ENCODE measurements at places on chromosomes 1 and 21.

- DNase-seq, result no peak
These were observed 23.1 kb downstream of the SLC35A3 start for GRCh38 chr1:99992760-99993467.

DNA sequence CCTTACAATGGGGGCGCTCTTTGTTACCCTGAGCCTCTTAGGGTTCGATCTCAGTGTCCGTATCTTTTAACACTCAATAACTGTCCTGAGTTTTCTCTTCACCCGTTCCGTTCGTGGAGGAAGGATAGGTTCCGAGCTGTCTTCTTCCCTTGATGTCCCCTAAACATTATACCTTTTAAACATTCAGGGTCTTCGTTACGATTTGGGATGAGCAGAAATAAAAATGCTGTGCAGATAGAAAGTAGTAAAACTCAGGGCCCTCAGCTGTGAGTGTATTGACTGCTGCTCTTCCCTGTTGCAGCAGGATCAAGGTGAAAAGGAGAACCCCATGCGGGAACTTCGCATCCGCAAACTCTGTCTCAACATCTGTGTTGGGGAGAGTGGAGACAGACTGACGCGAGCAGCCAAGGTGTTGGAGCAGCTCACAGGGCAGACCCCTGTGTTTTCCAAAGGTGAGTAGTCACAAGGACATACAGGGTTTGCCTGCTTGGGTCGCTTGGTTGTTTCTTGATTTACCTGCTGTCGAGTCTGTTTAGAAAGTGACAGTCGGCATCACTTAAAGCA is 784 bp downstream of the RPL11 start:
- DNase-seq, result no peak

DNA sequence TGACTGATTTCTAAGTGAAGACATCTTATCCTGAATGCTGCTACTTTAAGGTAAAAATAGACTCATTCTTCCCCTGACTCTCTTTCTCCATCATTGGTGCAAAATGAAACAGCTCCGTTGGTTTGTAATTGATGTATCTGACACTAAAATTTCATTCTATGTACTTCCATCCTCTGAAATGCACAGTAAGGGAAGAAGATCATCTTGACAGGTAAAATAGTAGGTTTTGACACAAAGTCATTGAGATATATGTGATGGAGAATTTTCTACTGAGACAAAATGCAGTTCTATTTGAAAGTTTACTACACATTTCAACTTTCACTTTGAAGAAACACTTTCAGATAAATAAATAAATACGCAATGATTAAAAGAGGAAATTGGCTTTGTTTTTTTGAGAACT is 348.9 kb downstream of the SMYD3 start:
- no peak for DNase-seq

- DNase-seq, result no peak
These were observed 14.5 kb downstream of the AUNIP start for GRCh38 chr1:25844536-25845337.

GRCh38 chr1:32715901-32716311 is 13.3 kb upstream of the SYNC start:
- DNase-seq, result no peak

DNA sequence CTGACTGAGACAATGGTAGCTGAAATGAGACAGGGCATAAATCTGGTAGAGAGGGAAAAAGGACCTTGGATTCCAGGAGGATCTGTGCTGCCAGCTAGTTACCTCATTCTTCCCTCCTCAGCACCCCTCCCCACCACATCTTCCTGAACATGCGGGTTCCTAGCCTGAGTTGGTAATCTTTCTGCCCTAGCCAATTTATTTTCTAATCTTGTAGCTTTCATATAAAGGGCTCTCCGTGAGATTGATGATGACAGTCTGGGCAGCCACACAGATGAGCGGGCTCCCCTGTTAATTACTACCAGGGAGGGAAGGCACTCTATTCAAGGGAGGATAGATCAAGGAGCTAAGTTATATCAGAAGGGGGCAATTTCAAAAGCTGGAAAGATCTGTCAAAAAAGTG is 20.2 kb downstream of the ARHGEF11 start:
- no peak for DNase-seq
